Stimulated activated naive CD8-positive, alpha-beta T cell treated with anti-CD3 and anti-CD28 coated beads, Interleukin-15, amount 100 ng/mL, for 72 hours (primary cell): ENCODE measurements at places on chromosomes 3 and 15.

DNA sequence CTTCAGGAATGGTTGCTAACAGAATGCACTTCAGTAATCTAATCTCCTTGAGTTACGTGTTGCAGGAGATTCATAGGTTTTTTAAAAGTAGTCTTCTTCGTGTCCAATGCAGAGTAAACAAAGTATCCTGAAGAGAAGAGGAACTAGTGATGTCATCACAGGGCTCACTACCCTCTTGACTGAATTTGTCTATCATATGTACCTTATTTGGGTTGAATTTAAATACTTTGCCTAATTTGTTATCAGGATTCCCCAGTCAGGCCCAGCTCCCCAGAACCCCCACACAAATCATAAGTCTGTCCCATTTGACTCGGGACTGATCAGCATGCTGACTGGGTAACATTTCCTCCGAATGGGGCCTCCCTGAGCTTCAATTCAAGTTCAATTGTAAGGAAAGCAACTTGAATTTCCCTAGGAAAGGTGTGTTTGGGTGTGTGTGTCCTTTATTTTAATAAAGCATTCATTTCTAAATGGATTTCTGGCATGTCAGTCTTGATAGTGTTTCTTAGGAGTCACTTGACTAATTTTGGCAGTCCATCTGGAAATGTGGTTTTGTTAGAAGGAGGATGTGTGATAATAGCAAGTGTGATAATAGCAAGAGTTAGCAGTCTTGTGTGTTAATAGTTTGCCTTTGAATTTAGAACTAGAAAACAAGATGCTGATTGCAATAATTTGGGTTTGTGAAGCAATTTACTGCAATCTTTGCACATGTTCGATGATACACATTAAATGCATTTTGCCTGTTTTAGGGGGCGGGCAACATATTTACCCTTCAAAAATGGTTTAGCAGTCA is 21.9 kb downstream of the OXNAD1 start:
- no peak for DNase-seq

GRCh38 chr3:33026267-33026666 is 70.7 kb downstream of the GLB1 start:
- no peak for DNase-seq

- no peak for DNase-seq
These were observed 73.4 kb upstream of the ANKRD34C start for GRCh38 chr15:79209116-79209515.

GRCh38 chr3:191339316-191339917 is 9.1 kb upstream of the UTS2B start:
- no peak for DNase-seq

- DNase-seq = no peak
These were observed 103.1 kb downstream of the LRIG1 start for GRCh38 chr3:66397745-66398144.

GRCh38 chr3:49032646-49033304 is 3.6 kb upstream of the IMPDH2 start:
- DNase-seq = no peak

- no peak for DNase-seq
These were observed 152.5 kb upstream of the PEX5L start for GRCh38 chr3:180189310-180189648.

- no peak for DNase-seq
These were observed 41.2 kb downstream of the SLC6A11 start for GRCh38 chr3:10857235-10857634.

GRCh38 chr15:89660556-89660955 is 5.3 kb upstream of the KIF7 start:
- no peak for DNase-seq

DNA sequence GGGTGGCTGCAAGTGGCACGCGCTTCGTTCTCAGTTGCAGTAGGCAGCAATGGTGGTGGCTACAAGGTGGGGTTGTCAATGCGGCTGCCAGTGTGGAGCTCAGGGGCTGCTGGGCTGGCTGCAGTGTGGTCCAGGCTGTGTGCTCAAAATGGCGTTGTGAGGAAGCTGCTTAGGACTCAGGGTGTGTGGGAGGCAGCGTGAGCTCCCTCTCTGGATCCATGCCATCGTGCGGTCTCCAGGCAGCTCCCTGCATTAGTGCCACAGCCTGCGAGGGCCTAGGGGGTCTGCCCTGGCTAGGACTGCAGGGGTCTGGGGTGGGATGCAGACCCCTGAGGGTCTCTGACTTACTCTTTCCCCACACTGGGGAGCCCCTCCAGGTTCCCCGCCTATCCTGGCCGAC is 397.2 kb downstream of the OCA2 start:
- DNase-seq = no peak

DNA sequence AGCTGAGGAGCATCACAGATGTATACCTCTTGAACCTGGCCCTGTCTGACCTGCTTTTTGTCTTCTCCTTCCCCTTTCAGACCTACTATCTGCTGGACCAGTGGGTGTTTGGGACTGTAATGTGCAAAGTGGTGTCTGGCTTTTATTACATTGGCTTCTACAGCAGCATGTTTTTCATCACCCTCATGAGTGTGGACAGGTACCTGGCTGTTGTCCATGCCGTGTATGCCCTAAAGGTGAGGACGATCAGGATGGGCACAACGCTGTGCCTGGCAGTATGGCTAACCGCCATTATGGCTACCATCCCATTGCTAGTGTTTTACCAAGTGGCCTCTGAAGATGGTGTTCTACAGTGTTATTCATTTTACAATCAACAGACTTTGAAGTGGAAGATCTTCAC is 3.0 kb downstream of the CCR8 start:
- no peak for DNase-seq

DNA sequence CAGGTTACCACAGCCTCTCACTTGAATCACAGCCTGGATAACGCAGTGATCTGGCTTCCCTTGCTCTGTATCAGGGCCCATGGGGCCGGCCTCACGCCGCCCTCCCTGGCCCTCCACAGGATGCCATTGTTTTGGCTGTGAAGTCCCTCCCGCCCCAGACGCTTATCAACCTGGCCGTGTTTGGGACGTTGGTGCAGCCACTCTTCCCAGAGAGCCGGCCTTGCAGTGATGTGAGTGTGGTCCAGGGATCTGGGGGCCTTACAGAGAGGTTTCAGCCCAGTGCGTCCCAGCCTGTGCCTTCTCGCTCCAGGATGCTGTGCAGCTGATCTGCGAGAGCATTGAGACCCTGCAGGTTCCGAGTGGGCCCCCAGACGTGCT is 6.6 kb downstream of the VWA5B2 start:
- no peak for DNase-seq

DNA sequence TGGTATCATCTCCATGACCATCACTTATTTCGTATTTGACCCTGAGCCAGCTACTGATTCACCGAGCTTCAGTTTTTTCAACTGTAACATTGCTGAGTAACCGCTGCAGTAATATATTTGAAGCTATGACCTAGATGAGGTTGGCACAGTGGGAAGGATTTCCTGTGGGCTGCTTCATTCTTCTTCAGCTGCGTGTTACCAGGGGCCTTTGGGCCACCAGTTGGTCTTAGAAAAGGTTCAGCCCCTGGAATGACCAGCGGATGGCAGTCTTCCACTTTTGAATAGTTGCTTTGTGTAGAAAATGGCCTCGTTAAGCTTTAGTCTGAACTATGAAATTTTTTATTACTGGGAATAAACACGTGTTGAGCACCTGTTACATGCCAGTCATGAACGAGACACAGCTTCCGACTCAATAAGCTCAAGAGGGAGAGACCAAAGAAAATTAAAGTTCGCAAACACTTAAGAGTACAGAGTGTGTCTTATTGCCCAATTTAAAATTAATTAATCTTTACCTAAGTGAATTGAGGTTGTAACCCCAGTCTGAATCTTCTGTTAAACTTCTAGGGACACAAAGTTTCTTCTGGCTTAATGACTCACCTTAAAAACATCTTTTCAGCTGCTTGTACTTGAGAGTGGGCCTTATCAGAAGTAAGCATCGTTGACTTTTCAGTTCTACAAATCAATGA is 57.6 kb upstream of the NR2E3 start:
- DNase-seq = peak; percentile 14

DNA sequence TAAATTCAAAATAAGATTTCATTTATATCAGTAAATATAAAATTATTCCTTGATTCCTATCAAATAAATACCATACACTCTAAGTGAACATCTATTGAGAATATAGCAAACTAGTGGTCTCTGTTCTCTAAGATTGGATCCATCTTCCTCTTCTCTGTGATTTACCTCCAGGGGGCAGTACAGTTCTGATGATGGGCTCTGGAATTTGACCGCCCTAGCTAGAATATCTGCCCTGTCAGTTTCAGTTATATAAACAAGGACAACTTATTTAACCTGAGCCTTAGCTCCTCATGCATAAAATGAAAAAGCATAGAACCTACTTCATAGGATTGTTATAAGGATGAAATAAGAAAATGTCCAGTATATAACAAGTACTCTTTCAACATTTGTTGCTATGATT is 171.1 kb upstream of the CCDC54 start:
- no peak for DNase-seq

- DNase-seq = no peak
These were observed 224.4 kb downstream of the CHST2 start for GRCh38 chr3:143343944-143344343.
